ENCODE measurements at places on chromosomes 2 and 18.

DNA sequence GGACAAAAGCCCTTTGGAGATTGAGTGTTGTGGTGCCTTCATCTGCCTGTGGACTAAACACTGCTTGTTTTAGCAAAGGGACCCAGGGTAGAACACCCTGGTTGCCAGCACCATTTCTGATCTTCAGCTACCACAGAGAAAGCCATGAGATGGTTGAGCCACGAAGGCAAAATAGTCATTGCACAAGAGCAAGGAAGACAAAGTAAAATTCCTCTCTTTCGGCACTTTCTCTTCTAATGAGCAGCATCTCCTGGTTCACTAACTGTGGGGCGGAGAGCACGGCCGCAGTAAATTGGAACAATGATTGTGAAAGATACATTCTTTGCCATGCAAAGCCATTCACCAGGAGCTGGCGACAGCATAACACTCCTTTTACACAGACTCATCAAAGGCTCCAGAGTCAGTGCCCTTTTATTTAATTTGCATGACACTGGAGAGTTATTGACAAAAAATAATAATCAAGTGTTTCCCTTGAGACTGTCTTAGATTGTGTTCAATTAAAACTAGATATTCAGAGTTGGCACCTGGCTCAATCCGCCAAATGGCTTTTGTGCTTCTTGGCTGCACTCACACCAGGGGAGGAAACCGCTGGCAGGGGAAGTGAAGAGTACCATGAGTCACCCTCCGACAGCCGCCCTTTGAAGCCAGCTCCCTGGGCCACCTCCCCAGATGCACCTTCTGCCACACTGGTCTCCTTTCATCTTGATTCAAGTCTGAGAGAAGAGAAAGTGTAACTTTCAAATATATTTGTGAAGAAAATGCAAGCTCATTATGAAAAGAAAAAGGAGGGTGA, 100.5 kb upstream of the MEIS1 start:
- DNase-seq: peak; percentile 9

DNA sequence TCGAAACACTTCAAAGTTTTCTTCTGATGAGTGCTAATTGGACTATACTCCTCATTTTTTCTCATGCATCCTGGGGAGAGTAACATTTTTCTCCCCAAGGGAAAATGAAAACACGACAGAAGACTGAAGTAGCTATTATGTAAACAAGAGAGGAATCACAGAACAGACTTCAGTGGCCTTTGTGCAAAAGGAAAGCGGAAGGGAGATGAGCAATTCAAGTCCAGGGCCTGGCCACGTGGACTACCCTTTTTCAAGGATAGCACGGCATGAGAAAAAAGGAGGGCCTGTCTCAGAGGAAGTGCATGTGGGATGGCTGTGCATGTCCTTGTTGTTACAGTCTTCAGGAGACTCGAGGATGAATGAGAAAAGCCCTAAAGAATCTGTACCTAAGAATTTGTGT, 43.8 kb upstream of the KCNE4 start:
- peak; percentile 40 for DNase-seq

GRCh38 chr2:119024152-119024551, 82.2 kb downstream of the MARCO start:
- no peak for DNase-seq

DNA sequence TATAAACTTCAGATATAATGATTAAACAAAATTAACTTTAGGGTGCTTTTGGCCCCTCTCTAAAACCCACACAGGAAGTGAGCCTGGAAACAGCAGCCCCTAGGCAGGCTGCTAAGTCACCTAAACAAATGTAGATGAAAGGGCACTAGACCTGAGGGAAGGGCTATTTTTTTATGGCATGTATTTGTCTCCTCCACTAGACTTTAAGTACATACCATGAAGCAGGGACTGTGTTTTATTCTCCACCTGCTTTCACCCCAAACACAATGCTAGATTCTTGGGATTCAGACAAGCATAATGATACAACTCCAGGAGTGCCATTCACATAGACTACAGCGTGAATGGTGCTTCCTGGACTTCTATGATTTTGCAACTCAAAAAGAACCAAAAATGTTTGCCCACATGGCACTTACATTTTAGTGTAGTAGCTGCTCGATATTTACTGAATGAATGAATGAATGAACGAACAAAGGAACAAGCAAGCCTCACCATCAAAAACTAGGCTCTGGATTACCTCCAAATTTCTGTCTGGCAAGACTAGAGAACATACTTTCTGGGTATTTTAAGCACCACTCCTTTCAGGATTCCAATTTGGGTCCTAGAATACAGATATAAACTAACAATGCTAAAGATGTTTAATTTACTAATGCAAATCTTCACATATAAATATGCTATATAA, 10.1 kb downstream of the ATAD2B start:
- DNase-seq: no peak

DNA sequence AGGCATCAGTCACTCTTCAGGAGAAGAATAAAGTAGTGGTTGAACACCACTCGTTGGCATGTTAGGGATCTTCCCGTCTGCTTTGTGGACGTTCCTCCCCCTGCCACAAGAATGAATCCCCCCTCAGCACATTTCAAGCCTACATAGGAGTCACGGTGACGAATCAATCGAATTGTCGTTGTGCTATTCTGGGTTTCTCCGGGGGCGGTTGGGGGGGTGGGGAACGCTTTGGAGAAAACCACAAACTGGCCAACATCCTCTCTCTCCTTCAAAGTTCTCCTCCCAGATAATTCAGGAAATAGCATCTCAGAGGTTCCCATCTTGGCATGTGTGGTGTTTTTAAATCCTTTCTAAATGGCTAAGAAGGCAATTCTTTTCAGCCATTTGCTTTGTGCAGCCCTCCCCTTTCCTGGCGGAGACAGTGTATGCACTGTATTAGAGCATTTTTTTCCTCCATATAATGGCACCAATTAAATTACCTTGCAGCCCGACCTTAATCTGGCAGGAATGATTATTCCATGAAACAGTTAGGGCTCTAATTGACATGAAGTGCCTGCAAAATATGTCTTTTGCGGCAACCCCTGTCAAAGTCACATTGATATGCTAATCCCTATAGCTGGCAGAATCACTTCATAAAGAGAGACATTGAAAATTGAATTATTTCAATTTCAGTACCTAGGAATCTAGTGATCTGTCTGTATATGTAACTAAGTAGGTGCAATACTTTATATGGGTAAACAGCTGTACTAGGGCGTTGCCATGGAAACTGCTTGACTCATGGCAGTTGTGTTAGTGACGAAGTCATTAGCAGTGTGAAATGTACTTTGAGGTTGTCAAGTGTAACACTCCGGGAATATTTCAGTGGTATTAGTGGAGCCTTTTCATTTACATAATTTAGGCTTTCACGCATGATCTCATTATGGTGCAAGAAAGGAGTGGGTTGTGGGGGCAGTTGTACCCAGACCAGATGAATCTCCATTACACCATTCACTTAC, 323.4 kb upstream of the SLC14A2 start:
- peak; percentile 81 for DNase-seq

GRCh38 chr2:38603402-38604290, 918 bp upstream of the HNRNPLL start:
- peak; percentile 88 for DNase-seq

GRCh38 chr2:17252258-17252657, 266.0 kb downstream of the RAD51AP2 start:
- no peak for DNase-seq

DNA sequence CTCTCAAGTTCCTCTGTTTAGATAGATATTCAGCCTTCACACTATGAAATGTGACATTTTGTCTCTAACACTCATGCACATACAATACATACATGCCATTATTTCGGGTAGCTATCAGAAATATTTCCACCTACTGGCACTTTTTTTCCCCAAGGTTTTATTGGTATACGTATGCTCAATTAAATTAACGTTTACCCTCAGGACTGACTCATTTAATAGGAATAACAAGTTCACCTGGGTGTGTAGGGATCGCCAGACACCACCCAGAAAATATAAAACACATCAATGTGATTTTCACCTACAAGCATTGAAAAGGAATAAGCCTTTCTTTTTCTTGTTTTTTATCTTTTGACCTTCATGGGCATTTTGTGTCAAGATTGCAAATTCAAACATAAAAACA, 138.5 kb upstream of the EPAS1 start:
- no peak for DNase-seq

DNA sequence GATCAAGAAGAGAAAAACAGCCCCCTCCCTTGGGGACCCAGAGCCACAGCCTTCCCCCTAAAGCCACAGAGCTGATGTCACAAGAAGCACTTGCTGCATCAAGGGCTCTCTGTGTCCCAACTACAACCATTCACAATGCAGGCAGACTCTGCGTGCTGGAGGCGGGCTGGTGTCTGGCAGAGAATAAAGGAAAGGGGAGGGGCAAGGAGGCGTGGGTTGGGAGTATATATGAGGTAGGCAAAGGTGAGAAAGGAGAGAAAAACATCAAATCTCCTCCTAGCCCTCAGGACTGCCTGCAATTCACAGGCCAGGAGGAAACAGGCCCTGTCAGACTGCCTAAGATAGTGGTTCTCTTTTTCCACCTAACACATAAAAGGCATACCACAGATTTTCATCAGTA, 48.8 kb upstream of the IHH start:
- no peak for DNase-seq

DNA sequence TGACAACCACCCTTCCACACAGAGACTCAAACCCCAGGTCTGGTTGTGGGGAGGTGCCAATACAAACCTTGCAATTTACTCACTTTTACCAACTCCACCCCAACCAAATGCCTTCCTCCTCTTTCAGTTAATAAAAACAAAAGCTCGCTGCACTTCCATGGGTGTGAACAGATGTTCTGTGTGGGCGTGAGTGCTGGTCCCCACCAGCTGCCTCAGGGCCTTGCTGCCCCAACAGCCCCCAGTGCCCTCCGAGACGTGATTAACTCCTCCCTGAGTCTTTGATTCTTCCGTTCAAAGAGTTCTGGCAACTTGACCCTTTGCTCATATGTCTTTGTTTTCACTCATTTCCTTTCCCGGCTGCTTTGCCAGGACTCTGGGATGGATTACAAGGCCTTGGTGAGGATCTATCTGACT, 258.9 kb upstream of the CXCR4 start:
- DNase-seq: peak; percentile 25

DNA sequence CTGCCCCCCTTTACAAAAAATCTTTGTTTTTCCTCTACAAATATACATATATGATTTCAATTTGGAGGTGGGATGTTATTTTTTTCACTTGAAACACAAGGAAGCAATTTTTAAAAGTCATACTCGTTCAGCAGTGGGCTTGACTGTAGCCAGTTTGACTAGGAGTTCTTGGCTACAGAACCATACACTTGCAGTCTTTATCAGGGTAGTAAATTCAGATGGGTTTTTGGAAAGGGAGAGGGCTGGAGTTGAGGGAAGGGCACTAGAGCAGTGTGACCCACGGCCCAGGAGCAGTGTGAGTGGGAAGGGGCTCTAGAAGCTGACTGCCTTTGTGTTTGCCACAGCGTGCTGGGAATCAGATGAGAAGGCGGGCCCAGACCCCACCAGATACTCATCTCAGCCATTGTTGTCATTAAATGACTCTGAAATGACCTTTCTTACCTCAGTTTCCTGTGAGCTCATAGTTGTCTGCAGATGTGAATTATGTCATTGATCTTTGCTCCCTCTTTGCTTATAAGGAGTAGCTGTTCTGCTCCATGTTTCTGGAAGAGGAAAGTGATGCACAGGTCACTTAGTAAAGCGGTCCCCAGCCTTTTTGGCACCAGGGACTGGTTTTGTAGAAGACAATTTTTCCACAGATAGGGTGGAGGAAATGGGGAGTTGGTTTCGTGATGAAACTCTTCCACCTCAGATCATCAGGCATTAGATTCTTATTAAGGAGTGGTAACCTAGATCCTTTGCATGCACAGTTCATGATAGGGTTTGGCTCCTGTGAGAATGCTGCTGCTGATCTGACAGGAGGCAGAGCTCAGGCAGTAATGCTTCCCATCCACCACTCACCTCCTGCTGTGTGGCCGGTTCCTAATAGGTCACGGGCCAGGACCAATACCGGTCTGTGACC, 116.8 kb downstream of the SPTBN1 start:
- no peak for DNase-seq

DNA sequence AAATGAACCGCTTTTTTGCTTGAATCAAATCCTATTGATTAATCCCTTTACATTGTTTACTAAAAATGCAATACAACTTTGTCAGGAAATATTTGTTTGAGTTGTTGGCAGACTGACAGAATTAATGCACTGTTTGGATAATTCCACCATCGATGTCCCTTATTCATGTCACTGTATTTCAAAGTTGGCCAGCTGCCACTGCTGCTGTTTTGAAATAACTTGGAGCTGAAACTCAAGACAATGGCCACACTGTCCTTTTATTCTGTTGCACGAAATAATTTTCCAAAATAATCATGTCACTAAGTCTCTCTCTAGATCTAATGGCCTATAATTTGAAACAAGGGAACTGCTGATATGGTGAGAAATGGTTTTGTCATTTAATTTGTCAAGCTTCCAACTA, 55.2 kb upstream of the PAX3 start:
- DNase-seq: no peak

GRCh38 chr2:8567469-8568260, 114.2 kb upstream of the ID2 start:
- DNase-seq: peak; percentile 23

DNA sequence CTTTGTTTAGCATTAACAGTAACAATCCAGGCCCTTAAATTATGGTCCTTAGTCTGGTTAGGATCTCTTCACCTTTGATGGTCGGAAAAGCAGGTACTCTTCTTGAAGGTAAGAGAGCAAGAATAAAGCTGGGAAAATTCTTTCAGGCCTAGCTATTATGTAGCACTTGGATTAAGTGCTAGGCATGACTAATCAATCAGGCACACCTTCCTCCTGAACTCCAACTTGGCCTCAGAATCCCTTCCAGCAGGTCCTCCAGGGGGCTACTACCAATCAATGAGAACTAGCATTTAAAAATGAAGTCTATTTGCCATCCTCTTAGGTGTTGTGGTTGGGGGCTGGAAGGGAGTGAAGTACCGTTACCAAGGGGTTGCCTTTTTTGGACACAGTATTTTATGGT, 3.7 kb downstream of the SMYD1 start:
- no peak for DNase-seq

DNA sequence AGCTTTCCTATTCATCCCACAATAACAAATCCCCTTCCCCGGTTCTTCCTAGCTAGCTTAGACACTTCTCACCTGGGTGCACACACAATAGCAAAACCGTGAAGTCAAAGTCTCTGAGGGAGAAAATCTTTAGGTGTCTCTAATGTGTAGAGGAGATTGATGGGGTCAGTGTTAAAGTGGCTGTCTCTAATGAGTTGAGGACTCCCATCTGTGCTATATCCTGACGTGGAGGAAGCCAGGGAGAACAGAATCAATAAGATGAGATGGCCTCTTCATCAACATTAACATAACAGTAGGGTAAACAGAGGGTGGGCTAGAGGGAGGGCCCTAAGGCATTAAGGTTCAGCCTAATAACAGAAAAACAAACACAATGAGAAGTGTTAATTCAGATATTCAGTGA, 120.4 kb downstream of the SLC5A7 start:
- DNase-seq: no peak
